Right lung (tissue), 10 donors: ENCODE measurements at places on chromosomes 12 and 14. TPM values are rescaled to one million over a fixed set of nuclear protein-coding genes. Genes with fewer than 3 reads are reported as not detected.

Gene POTEG
- polyA plus RNA-seq: 0.12 TPM

DNA sequence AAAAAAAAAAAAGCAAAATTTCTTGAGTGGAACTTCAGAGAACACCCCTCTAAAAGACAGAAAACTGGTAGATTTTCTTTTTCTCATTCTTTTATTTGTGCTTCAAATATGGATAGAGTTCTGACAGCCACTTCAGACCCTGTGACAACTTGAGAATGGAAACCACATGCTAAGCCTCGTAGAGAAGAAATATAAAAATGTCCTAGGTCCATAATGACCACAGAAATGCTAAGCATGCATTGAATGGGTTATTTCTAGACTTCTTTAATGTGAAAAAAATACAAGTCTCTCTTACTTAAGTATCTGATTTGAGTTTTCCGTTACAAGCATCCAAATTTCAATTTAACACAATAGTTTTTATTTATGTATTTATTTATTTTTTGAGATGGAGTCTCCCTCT, 28.3 kb upstream of the DIO2 start:
- DNase-seq: no peak

- no peak for DNase-seq
Measured at GRCh38 chr12:24363177-24363754, 413.8 kb upstream of the SOX5 start.

DNA sequence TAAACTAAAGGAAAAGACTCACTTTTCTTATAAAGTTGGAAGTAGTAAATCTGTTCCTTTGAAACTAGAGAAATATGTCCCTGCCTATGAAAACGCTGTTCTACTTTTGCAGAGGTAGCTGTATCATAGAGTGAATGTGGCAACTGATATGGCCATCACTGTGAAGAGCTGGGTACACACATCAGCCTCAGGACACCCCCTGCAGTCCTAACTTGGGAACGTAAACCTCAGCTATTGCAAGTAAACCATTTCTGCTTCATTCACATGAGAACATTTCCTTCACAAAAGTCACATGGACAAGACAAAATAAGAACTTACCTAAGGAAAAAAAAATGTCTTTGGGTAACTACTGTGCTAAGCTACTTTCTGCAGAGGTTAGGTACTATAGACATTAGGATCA, 233.3 kb upstream of the PPFIA2 start:
- no peak for DNase-seq

DNA sequence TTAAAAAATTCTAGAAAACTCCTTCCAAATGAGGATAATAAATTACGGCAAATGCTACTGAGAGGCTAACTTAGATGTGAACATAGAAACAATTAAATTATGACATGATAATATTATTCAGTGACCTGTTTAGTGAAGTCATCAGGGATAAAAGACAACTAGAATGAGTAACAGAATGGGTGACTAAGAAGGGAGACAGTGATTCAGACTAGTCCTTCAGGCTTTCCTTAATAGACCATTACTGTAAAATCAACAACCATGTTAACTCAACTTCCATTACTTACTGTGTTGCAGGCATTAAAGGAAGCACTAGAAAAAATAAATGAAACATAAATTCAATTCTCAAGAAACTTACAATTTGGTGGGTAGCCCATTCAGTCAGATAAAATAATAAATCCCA, 543.9 kb upstream of the LRFN5 start:
- no peak for DNase-seq

Gene GLS2
- polyA plus RNA-seq: 3.2 TPM

Gene OR2AP1
- not detected for polyA plus RNA-seq

Gene TAS2R7
- polyA plus RNA-seq: not detected

Gene DTX1
- 3.8 TPM for polyA plus RNA-seq

Gene RASAL1
- 0.25 TPM for polyA plus RNA-seq

Gene SIX1
- 0.99 TPM for polyA plus RNA-seq

GRCh38 chr12:102800565-102800964, 116.5 kb downstream of the PAH start:
- DNase-seq: no peak

Gene RNU4-1
- not detected for polyA plus RNA-seq

GRCh38 chr12:80411787-80412186, 32.2 kb upstream of the PTPRQ start:
- DNase-seq: no peak

Gene ITGB7
- 1.8 TPM for polyA plus RNA-seq

Gene KNTC1
- 71.3 TPM for polyA plus RNA-seq

Gene ZDHHC22
- 0.05 TPM for polyA plus RNA-seq
